ENCODE measurements at places on chromosomes 7 and 10.

DNA sequence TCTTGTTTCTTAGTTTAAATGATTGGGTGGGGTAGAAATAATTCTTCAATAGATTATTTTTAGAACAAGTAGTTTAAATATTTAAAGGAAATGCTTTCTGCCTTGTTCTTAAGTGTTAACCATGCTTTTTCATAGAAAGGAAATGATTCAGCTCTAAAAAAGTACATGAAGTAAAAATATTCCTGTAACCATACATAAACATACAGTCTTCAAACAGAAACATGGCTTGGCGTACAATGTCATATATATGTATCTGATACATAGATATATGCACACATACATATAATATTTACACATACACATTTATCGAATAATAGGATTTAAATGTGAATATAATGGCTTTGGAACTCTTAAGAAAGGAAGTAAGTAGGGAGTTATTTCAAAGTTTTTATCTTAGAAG lies 84.4 kb downstream of the RUNDC3B start:
- no peak for DNase-seq

DNA sequence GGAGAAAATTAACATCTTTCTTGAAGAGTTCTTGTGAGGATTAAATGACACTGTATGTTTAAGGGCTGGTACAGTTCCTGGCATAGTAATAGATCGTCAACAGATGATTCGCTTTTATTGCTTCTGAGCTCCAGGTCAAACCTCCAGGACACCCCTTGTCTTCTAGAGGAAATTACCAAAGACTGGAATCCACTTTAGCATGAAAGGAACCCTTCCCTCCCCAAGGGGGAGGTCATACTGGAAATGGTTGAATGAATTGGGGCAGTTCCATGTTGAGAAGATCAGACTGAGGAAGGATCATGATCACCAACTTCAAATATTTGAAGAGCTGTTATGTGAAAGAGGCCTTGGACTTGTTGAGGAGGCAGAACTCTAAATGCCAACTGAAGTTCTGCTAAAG lies 8.9 kb downstream of the NFE2L3 start:
- DNase-seq = no peak

DNA sequence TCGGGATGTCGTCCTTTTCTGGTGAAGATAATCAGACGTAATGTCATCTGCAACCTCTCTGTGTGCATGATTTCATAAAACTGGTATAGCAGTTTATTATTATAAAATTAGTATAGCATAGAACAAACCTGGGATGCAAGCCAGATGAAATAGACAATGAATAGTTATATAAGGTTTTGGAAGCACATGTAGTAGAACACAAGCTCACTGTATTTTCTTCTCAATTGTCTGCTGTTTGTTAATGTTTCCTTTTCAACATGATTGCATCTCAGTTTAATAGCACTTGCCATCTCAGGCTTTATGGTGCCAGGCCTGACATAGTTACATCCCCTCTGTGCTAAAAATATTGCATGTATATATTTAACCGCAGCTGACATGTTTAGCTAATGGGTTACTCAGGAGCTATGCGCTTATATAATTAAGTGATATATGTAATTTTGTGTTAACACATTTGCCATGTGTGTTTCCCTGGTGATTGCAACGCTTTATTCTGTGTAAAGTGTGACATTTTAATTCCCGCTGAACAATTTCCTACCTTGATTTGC lies 132.7 kb downstream of the ARID5B start:
- no peak for DNase-seq

DNA sequence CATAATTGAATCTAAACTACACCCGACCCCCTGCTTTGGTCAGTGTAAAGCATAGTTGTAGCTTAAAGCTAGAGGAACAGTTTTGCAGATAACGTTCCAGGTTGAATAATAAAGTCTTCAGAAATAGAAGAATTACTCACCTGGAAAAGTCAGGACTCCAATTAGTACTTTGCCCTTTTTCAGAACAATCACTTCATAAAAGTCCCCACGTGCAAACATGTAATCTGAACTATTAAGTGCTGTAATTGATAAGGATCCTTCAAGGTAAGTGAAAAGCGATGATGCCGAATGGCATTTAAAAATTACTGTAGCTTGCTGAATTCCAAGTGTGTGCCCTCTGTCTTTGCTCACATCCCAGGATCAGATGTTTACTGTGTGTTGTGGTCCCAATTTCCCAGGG lies 53.6 kb upstream of the INSYN2A start:
- DNase-seq = no peak

GRCh38 chr10:118753331-118754228 lies 1.2 kb downstream of the CACUL1 start:
- no peak for DNase-seq

Data from epithelial cell of proximal tubule (primary cell).